GM12878 (cell line): ENCODE measurements at places on chromosomes 12 and 14. TPM values are rescaled to one million over a fixed set of nuclear protein-coding genes. Genes with fewer than 3 reads are reported as not detected.

Gene IL22
- total RNA-seq: not detected in 2 replicates

GRCh38 chr12:5185435-5186069 is 141.9 kb downstream of the KCNA5 start:
- DNase-seq: no peak

Gene PLEKHG7
- total RNA-seq: 1.1 and 1.3 TPM in 2 replicates

Gene CLEC1A
- total RNA-seq: not detected in 2 replicates

DNA sequence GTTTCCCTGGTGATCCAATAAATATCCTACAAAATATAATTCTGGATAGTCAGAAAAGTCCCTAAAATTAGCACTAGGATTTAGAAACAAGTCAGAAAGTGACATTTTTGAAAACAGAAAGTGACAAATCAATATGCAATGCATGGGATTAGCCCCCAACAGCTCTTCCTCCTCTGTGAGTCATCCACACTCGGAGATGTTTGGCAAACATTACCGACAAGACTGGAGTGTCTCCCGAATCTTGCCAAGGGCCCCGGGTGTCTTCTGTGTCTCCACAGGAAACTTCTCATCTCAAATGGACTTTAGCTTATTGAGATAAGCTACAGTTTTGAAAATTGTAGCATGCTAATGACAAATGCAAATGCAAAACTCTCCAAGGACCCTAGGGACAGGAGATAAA is 398.9 kb upstream of the CCDC196 start:
- no peak for DNase-seq

DNA sequence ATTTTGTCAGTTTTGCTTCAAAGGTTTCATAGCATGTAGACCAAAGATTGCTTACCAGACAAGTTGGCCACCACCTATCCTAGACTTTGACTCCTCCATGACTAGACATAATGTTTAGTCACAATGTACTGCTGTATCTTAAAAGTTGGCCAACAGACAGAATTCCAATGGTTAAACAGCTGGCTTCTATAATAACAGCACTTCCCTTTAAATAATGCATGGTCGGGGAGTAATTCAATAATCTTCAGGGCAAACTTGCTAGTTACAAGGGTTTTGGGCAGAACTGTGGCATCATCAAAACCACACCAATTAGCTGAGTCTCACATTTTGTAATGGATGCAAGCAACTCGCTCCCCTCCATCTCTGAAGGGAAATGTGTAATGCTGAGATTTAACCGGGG is 56.9 kb downstream of the IGF1 start:
- no peak for DNase-seq

Gene FAM90A1
- 0.62 and 0.66 TPM in 2 replicates for total RNA-seq

GRCh38 chr12:80593766-80594165 is 113.7 kb upstream of the MYF6 start:
- DNase-seq: no peak

DNA sequence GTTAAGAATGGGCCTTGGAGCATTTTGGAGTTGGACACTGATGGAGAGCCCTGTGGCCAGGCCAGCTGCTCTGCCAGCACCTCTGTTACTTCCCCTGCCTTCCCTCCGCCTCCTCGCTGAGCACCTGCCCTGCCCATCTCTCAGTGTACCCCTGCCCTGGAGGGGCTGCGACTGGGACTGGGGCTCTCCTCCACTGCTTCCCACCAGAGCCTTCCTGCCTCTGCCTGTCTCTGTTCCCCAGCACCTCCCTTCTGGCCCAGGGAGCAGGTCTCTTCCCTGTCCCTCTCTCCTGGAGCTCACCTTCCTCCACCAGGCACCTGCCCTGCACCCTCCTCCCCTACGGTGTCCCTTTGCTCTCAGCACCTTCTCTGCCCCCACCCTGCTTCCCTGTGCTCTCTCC is 62.1 kb downstream of the WDR20 start:
- DNase-seq: no peak

- DNase-seq: no peak
Measured at GRCh38 chr12:89354612-89355067, 2.3 kb upstream of the DUSP6 start.

Gene KRT79
- not detected in 2 replicates for total RNA-seq

- DNase-seq: no peak
Measured at GRCh38 chr14:59244581-59244980, 56.1 kb downstream of the DAAM1 start.

DNA sequence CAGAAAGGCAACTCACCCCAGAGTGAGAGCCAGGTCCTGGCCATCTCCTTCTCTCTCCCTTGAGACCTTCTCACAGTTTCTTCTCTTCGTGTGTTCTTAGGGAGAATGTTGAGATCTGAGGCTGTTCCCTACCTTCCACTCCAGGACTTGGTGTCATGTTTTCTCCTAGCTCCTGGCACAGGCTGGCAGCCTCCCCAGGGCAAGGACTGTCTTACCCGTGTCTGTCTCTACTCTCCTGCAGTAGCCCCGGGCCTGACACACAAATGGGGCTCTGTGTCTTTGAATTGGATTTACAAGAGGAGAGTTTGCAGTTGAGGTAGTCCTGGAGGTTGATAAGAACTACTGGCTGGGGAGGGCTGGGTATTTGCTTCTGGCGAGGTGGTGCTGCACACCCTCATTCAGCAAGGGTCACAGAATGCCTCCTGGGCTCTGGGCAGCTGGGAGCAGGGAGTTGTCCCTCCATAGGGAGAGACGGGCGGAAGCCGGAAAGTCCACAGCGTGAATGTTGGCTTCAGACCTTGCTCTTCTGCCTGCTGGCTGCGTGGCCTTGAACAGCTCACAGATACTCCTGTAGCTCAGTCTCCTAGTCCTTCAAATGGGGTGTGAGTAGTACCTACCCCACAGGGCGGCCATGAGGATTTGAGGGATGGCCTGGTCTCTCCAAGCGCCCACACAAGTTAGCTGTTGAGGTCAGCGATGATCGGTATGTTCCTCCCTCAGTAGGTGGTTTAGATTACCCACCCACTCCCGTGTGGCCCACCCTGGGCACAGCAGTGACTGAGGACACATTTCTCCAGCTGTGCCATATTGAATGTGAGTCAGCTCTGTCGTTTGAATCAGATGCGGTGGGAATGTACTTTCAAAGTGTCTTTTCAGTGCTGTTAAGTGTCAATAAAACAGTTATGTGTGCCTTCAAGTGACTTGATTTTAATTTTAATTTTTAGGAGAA is 10.2 kb downstream of the EP400 start:
- no peak for DNase-seq

DNA sequence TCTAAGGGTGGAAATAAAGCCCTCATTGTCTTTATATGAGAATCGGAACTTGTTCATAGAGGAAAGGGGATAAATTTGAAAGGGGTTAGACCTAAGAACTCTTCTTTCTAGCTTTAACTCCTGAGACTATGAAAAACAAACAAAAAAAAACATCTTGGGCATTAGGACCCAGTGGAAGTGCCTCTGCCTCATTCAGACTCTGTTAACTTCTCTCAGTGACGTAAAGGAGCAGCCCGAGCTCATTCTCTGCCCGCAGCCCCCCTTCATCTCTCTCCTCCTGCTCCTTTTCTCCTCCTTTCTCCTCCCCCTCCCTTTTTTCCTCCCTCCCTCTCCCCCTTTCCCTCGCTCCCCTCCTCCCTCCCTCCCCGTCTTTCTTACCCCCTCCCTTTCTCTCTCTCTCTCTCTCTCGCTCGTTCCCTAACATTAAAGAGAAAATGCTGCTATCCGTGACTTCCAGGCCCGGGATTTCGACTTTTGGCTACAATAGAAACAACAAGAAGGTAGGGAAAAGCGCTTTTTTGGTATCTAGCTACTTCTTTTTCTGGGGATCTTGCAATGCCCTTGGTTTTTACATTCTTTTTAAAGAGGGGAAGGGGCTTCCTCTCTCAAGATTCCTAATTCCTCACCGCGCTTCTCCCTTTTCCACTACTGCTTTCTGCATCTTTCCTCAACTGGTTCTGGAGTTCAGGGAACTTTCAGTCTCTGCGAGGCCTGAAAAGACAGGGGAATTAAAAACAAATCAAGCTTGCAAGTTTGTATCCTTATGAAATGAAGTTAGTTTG is at the start of gene RBMS2:
Gene RBMS2 (plus strand): TSS at position 231 of the 782 bp plus-strand sequence. CDS start 204 bp downstream, at position 435.
- DNase-seq: no peak

DNA sequence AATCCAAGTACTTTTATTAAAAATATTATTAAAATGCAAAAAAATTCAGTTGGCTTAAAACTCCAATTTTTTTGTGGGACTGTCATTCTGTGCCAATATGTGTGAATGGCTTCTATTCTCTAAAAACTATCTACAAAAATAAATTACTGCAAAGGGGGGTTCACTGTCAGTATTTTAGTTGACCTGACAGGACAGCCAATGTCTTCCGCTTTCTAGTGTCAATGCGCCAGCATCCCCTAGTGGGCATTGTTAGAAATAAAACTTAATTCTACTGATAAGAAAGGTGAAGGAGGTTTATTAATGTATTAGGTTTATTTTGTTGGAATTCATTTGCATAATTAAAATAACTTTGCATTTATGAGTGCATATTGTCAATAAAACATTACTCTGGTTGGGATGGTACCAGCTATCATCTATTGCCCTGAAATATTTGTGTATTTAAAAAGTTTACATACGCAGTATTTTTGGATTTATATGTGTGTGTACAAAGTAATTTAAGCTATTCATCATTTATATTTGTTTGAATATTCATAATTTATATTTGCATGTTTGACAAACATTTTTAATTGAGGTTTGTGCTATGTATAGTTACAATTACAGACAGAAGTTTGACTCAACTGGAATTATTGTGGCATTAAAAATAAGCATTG is 527.2 kb downstream of the FLRT2 start:
- no peak for DNase-seq

GRCh38 chr14:35695647-35696046 is 113.4 kb downstream of the RALGAPA1 start:
- DNase-seq: no peak
